ENCODE measurements at places on chromosomes 6 and 20. TPM values are rescaled to one million over a fixed set of nuclear protein-coding genes. Genes with fewer than 3 reads are reported as not detected.

NCOA5 gene
- total RNA-seq: 15.1 TPM

SAMD5 gene
- total RNA-seq: 0.10 TPM

VSTM2L gene
- total RNA-seq: 0.48 TPM

DEFB129 gene
- total RNA-seq: not detected

SLC23A2 gene
- 13.9 TPM for total RNA-seq

HSPA1L gene
- total RNA-seq: 0.68 TPM

PPP1R16B gene
- under 0.01 TPM for total RNA-seq

SIRPB1 gene
- total RNA-seq: 15.6 TPM

TRAPPC3L gene
- not detected for total RNA-seq

OPRM1 gene
- total RNA-seq: not detected

GLP1R gene
- not detected for total RNA-seq

UBE2C gene
- total RNA-seq: 673 TPM

C4B gene
- total RNA-seq: 0.72 TPM

PPIL6 gene
- 1.1 TPM for total RNA-seq

TNFRSF6B gene
- total RNA-seq: 0.36 TPM

IL17F gene
- not detected for total RNA-seq

RAB23 gene
- total RNA-seq: 51.2 TPM

DNA sequence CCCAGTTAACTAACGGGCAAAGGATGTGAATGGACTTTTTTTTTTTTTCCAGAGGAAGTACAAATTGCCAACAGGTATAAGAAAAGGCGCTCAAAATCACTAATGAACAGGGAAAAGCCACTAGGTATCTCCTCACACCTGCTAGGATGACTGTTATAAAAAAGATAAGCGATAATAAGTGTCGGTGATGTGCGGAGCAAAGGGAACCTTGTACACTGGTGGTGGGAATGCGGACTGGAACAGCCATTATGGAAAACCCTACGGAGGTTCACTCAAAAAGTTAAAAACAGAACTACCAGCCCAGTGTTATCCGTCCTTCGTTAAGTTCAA is 787 bp upstream of the RAB32 start:
- DNase-seq: no peak

- no peak for DNase-seq
Observed at GRCh38 chr6:156406099-156406498, 371.1 kb upstream of the ARID1B start.

DNA sequence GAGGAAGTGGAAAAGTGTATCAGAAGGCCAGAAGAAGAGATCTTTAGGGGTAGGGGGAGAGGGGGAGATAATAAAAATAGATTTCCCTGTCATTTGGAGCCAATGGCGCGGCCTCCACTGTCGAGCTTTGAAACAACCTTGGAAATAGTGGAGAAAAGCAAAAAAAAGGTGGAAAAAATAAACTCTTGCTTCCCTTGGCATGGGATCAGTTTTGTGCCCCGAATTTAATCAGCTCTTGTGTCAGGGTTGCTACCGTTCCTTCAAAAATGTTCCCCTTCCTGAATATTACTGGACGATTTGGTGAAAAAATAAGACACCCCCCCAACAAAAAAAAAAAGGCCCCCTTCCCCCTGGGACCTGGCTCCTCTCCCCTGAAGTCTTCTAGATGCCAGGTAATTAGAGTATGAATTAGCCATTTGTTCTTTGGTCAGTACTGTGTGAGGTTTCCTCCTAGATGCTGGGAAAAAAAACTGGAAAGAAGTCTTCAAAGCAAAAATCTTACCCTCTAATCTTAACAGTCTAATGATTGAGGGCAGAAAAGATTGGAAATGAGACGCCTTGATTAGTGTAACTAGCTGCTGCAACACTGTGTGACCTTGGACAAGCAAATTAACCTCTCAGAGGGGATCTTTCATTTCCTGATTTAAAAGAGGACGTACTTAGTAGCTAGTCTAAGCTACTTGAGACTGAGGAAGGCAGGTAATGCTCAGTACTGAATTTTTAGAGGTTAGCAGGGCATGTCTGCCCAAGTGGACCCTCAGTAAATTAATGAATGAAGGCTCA is 872 bp upstream of the RBM39 start:
- DNase-seq: peak; percentile 47

- DNase-seq: peak; percentile 65
Observed at GRCh38 chr20:13325033-13325432, 104.0 kb downstream of the ISM1 start.

- no peak for DNase-seq
Observed at GRCh38 chr6:96652552-96652951, 89.6 kb downstream of the FHL5 start.

- no peak for DNase-seq
Observed at GRCh38 chr6:159176913-159177312, 7.7 kb downstream of the FNDC1 start.

GRCh38 chr6:144418959-144419545 is 133.9 kb downstream of the UTRN start:
- no peak for DNase-seq

DNA sequence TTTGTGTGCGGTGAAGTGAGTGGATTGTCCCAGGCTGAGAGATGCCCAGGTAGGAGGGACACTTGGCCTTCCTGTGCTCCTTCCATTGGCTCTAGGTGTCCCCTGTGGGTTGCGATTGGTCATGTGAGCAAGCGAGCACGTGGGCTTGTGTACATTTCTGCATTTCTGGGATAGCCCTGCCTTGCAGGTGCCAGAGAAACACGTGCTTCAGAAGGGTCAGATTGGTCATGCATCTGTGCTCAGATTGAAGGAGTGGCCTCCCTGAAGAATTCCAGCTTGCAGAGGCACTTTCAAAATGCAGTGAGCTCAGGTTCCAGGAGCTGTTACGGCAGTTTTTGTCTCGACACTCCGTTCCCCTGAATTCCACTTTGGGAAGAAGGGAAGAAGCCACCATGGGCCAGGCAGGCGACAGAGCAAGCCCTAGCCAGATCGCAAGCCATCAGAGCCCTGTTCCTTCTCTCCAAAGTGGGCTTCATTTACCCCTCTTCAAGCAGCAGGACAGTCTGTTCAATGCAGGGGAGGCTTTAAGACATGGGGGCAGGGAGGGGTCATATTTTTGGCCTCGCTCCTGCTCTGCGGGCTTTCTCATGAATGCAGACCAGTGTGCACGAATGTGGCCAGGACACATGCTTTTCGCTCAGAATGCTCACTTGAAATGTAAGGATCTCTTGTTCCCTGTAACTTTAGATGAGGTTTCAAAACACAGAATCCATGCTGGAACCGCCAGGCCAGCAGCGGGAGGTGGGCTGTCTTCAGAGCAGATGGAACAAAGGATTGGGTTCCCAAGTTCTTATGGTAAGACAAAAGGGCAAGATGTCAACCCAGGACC is 78.6 kb upstream of the AKAP12 start:
- peak; percentile 30 for DNase-seq

DNA sequence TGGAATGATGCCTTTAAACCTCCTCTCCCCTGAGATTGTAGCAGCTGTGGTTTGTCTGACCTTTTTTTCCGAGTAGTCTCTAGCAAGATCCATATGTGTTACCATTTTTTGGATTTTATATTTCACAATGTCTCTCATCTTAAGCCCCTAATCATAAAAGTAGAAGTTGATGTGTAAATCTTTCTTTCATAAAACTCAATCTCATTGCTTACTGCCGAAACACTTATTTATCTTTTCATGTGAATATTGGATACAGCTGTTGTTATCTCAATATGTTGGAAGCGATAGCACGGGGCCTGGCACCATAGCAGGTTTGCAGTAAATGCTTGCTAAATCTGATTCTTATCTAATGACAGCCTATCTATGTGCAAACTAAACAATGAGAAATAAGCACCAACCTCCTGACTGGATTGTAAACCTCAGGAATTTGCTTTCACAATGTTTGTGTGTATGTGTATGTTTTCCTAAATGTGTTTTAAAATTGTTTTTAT is 14.2 kb downstream of the SMPDL3A start:
- DNase-seq: no peak

- peak; percentile 15 for DNase-seq
Observed at GRCh38 chr6:46655803-46656202, 3.0 kb downstream of the SLC25A27 start.

DNA sequence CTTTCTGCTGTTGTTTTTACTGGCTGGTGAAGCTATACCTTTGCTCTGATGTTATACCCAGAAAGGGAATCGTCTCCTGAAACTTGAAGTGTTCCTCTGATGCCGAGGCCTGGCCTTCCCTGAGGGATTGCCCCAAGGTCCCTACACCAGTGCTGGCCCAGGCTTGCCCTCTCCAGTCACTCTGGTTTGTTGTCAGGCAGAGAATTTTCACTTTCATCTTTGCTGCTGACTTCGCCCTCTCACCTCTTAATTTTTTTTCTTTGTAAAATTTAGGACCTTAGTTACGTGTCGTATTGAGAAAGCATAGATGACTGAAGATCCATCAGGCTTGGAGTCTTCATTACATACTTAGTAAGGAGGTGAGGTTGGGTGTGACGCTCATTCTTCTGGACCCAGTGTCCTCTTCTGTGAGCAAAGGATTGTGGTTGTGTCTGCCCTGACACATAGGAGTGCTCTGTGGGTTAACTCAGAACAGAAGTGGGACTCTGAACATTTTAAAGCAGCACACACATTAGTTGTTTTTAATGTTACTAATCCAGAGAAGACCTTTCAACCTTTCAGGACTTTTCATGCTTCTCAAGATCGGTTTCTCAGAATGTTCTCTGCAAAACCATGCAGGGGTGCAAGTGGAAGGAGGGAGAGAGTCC is 45.4 kb downstream of the TULP4 start:
- no peak for DNase-seq

GRCh38 chr6:109396046-109396718 is 13.9 kb upstream of the CD164 start:
- DNase-seq: no peak

GRCh38 chr6:151359486-151359885 is 31.9 kb downstream of the ZBTB2 start:
- no peak for DNase-seq

DNA sequence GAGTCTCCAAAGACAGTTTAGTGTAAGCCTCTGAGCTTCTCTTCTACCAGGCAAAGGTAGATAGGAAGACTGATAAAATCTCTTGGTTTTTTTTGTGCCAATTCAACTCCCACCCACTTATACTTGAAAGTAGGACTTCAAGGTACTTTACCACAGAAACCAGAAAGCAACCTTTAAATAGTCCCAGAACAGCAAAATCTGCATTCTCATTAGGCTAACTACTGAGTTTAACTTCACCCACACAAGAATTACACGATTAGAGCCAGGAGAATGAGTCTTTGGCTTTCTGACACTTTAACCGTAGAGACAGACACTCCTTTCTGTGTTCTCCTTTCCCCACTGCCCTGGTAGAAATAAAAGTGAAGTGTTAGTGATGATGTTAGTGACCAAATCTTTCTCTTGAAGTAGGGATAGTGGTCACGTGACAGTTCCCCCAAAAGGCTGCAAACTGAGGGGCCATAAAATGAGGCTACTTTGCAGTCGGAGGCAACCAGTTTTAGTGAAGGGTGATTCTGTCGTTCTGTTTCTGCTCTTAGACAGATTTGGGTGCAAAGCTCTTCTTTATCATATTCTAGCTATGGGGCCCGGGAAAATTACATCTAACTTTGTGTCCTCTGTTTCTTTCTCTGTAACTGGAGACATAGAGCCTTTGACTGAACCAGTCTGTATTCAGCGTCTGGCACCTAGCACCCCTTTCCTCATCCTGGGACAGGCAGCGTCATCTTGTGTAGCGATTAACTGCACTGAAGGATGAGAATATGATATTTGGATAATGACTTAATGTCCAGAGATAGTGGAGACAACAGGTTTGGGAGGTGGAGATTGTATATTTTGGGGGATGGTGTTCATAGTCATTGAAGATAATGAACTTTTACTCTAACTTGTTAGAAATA is 206.4 kb upstream of the CITED2 start:
- DNase-seq: no peak

DNA sequence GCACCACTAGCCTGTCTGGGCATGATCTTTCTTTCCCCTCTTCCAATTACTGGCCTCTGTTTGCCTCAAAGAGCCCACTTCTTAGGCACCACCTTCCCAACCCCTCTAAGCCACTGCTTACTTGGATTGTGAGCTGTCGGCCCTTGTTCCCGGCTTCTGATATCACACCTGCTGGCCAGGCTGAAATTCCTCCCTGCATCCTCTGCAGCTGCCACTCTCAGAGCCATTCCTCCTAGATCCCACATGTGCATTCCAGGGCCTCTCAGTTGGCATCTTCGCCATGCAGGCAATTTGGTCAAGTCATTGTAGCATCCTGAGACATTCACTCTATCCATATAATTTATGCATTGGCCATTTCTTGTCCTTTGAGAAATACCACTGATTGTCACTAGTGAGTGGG is 135.9 kb downstream of the OLIG3 start:
- no peak for DNase-seq

GRCh38 chr20:34512955-34513419 is 3.2 kb upstream of the DYNLRB1 start:
- DNase-seq: peak; percentile 21

GRCh38 chr6:54801669-54802068 is 44.9 kb upstream of the FAM83B start:
- peak; percentile 27 for DNase-seq

- DNase-seq: peak; percentile 53
Observed at GRCh38 chr6:125316621-125317020, 14.9 kb upstream of the HDDC2 start.

- DNase-seq: no peak
Observed at GRCh38 chr6:106973018-106973835, 1.3 kb downstream of the CD24 start.

DNA sequence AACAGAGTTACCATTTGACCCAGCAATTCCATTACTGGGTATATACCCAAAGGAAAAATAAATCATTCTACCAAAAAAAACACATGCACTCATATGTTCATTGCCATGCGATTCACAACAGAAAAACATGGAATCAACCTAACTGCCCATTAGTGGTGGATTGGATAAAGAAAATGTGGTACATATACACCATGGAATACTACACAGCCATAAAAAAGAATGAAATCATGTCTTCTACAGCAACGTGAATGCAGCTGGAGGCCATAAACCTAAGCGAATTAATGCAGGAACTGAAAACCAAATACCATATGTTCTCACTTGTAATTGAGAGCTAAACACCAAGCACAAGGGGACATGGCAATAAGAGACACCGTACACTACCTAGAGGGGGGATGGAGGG is 12.5 kb downstream of the RALGAPA2 start:
- no peak for DNase-seq

DNA sequence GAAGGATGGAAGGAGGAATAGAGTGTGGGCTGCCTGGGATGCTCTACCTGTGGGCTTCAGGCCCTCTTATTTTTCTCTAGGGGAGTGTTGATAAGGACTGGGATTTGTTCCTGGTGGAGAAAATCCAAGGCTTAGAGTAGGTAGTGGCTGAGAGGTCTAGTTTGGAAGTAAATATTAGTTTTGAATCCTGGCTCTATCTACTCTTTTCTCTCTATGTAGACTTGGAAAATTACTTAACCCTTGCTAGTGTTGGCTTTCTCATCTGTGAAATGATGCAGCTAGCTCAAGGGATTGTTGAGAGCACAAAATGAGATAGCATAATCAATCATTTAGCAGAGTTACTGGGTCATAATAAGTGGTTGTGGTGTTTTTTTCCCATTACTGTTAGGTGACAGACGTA is 102.7 kb upstream of the MLIP start:
- DNase-seq: no peak

DNA sequence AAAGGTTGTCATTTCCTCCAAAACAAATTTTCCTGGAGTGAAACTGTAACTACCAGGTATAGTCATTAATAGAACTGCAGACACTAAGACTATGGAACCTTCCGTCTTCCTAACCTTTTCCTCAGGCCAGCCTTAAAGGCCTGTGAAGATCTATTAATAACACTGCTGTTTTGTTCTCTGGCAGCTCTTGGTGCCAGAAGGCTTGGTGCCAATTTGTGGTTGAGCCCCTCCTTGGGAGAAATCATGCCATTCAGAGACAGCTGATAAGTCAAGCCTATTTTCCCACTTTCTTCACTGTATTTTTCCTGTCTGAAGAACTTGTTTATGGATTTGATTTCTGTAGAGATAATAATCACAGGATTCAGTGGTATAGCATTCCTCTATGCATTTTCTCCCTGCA is 64.8 kb downstream of the HCRTR2 start:
- DNase-seq: peak; percentile 25
